ENCODE measurements at places on chromosomes 2 and 18.

DNA sequence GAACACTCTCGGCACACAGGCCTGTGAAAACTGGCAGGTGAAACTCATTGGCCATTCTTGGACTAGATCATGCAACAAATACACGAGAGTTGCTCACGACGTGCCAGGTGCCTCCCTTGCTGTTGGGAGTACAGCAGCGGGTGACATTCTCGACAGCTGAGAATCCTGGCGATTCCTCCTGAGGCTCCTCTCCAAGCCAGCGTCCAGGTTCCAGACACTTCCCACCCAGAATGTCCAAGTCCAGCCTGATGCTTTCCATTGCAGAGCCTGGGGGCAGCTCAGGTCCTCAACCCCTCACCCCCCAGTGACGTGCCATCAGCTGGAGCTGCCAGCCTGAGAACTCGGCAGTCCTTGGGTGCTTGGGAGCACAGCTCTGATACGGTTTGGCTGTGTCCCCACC is 124.2 kb downstream of the PXDN start:
- DNase-seq: no peak

- peak; percentile 54 for DNase-seq
Measured at GRCh38 chr2:237603718-237604362, 13.3 kb upstream of the RAB17 start.

GRCh38 chr2:74025971-74026612 is 41.4 kb downstream of the TET3 start:
- DNase-seq: no peak

- no peak for DNase-seq
Measured at GRCh38 chr18:76405280-76405679, 89.8 kb downstream of the ZNF516 start.

GRCh38 chr2:120441351-120441700 is 95.4 kb downstream of the INHBB start:
- no peak for DNase-seq

GRCh38 chr2:27212626-27213471 is 781 bp upstream of the SLC5A6 start:
- DNase-seq: no peak

Measured in heart left ventricle (tissue), 16 donors.